ENCODE measurements at places on chromosomes 5 and 9. TPM values are rescaled to one million over a fixed set of nuclear protein-coding genes. Genes with fewer than 3 reads are reported as not detected.

The GNA14 gene
- 1.8 TPM for total RNA-seq

The SH3PXD2B gene
- total RNA-seq: 12.5 TPM

The PCDHB12 gene
- total RNA-seq: 1.1 TPM

The PCDHGB2 gene
- total RNA-seq: 12.0 TPM

The ZCCHC7 gene
- 11.6 TPM for total RNA-seq

The OLFM1 gene
- 5.4 TPM for total RNA-seq

The ADCY2 gene
- total RNA-seq: 0.04 TPM

GRCh38 chr5:51395245-51395644 lies 12.0 kb downstream of the ISL1 start:
- no peaks in the 10 kb centered on the region for H3K36me3 ChIP-seq
- H3K27ac ChIP-seq: no peak overlapping the region
- H3K27me3 ChIP-seq: peaks cover 14% of the 10 kb centered on the region
- no peak overlapping the region for H3K4me3 ChIP-seq

DNA sequence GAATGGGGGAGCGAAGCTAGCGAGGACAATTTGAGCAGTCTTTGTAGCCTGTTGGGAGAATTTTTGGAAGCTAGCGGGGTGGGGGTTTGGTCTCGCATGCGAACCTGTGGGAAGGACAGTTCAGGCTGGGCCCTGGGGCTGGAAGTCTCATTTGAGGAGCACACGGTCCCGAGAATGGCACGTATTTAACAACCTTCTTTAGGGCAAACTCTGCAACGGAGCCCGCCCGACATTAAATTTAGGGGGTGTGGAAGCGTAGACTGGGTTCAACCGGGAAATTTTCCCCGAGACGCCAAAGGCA lies 35.2 kb upstream of the NFIB start:
- peaks cover 37% of the 10 kb centered on the region for H3K4me1 ChIP-seq
- H3K36me3 ChIP-seq: no peaks in the 10 kb centered on the region
- H3K27ac ChIP-seq: peak overlapping the region; percentile 80
- no peak for DNase-seq
- H3K4me3 ChIP-seq: peak overlapping the region; percentile 65
- H3K27me3 ChIP-seq: no peaks in the 10 kb centered on the region

DNA sequence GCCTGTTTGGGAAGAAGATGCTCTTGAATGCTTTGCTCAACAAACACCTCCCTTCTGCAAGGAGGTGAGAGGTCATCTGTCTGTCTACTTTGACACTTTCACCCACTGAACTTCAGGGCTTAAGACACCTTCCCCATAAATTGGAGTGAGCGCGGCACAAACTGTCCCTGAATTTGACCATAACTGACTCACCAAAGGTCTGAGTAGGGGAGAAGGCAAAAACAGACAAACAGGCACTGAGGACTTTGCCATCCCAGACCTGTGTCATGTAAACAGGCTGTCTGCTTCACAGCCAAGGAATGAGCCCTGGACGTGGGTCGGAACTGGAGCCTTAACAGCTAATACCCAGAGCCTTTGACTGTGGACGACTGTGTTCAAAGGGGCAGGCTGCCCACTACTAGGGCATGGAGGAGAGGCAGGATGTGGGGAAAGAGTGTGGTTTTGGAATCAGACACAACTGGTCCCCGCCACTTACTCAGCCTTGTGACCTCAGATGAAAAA lies 320.9 kb upstream of the KLF4 start:
- H3K27me3 ChIP-seq: no peaks in the 10 kb centered on the region
- no peak overlapping the region for H3K4me3 ChIP-seq
- H3K27ac ChIP-seq: no peak overlapping the region
- H3K4me1 ChIP-seq: no peaks in the 10 kb centered on the region
- DNase-seq: no peak

DNA sequence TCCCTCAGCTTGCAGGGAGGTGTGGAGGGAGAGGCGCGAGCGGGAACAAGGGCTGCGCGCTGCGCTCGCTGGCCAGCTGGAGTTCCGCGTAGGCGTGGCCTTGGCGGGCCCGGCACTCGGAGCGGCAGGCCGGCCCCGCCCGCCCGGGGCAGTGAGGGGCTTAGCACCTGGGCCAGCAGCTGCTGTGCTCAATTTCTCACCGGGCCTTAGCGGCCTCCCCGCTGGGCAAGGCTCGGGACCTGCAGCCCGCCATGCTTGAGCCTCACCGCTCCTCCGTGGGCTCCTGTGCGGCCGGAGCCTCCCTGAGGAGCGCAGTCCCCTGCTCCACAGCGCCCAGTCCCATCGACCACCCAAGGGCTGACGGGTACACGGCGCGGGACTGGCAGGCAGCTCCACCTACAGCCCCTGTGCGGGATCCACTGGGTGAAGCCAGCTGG lies 1516.4 kb downstream of the EFNA5 start:
- H3K27me3 ChIP-seq: no peaks in the 10 kb centered on the region
- H3K4me3 ChIP-seq: no peak overlapping the region
- no peaks in the 10 kb centered on the region for H3K36me3 ChIP-seq
- no peak for DNase-seq
- no peak overlapping the region for H3K27ac ChIP-seq
- H3K4me1 ChIP-seq: no peaks in the 10 kb centered on the region

GRCh38 chr5:168147106-168147505 lies 144.3 kb upstream of the WWC1 start:
- H3K4me1 ChIP-seq: peaks cover 11% of the 10 kb centered on the region
- peak overlapping the region; percentile 72 for H3K27ac ChIP-seq
- H3K27me3 ChIP-seq: no peaks in the 10 kb centered on the region
- H3K36me3 ChIP-seq: no peaks in the 10 kb centered on the region

DNA sequence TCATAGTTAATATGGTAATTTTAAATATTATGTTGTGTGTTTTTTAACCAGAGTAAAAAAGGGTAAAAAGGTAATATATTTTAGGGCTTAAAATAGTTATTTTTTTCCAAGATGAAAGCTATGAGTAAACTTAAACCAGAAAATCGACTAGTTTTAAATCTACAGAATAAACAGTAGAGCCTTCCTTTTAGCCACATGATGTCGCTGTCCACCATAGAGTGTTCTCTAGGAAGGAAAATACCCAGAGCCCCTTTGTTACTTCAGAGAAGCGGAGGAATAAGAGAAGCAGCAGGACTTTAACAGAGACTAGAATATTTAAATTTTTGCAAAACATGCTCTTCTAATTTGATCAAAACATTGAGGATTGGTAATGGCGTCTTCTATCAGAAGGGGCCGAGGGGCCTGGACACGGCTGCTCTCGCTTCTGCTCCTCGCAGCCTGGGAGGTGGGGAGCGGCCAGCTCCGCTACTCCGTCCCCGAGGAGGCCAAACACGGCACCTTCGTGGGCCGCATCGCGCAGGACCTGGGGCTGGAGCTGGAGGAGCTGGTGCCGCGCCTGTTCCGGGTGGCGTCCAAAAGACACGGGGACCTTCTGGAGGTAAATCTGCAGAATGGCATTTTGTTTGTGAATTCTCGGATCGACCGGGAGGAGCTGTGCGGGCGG lies at the start of gene PCDHA2:
Gene PCDHA2, plus strand, starts transcription at position 258 of the 664 bp plus-strand sequence.
- H3K4me3 ChIP-seq: peak within 1 kb of the TSS; percentile 37
- no peaks in the 10 kb centered on the region for H3K4me1 ChIP-seq
- no peak for DNase-seq
- no peak within 1 kb of the TSS for H3K27ac ChIP-seq

DNA sequence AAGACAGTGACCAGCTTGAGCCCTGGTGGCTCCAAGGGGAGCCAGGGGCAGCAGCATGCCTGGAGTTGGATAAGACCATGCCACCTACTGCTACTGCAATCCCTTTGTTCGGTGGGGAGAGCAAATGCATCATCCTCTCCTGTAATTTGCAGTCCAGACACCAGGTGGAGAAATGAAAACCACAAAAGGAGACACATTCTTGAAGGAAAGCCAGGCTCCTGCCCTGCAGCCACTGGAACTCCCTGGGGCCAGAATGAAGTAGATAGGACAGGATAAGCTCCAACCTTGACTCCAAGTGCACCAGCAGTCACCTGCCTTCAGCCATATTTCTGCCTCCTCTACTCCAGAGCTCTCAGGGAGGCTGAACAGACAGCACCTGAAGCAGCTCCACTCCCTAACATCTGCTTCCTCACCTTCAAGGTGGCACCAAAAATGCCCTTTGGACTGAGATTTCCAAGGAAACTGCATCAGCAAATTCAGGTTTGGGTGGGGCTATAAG lies 65.1 kb upstream of the IQGAP2 start:
- H3K4me1 ChIP-seq: peaks cover 7% of the 10 kb centered on the region
- H3K36me3 ChIP-seq: no peaks in the 10 kb centered on the region
- no peak overlapping the region for H3K27ac ChIP-seq
- H3K27me3 ChIP-seq: no peaks in the 10 kb centered on the region
